ENCODE measurements at places on chromosomes 6 and 20. TPM values are rescaled to one million over a fixed set of nuclear protein-coding genes. Genes with fewer than 3 reads are reported as not detected.
A peak's percentile ranks its signal among the peaks of the same experiment; 100 is the strongest.

Gene EYA4
- total RNA-seq = not detected

Gene ADGB
- 0.56 TPM for total RNA-seq

Gene FNDC1
- not detected for total RNA-seq

Gene SLPI
- total RNA-seq = not detected

- no peaks in the 10 kb centered on the region for H3K36me3 ChIP-seq
- DNase-seq = no peak
- no peaks in the 10 kb centered on the region for H3K4me1 ChIP-seq
- no peak overlapping the region for H3K4me3 ChIP-seq
These were observed 101.7 kb upstream of the HDGFL1 start for GRCh38 chr6:22467645-22468044.

GRCh38 chr20:10504608-10504993 lies 69.5 kb downstream of the SLX4IP start:
- peaks cover 23% of the 10 kb centered on the region for H3K4me1 ChIP-seq
- H3K36me3 ChIP-seq = no peaks in the 10 kb centered on the region
- no peak overlapping the region for H3K27ac ChIP-seq

DNA sequence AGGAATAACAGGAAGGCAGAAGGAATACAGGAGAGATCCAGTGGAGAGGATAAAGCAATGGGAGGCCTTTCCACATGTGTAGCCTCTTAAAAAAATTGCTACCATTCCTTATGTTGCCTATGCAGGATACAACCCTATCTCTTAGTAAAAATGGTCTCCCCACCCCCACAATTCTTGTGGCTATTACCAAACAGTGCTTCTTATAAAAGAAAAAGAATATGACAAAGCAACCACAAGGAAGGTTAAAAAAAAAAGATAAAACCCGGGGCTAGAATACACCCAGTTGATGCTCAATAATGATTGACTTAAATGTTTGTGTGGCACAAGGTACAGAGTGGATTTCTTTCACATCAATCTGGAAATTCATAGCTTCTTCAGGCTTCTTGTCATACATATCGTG lies 250.9 kb downstream of the HIVEP2 start:
- H3K27ac ChIP-seq = no peak overlapping the region
- H3K4me3 ChIP-seq = no peak overlapping the region
- no peaks in the 10 kb centered on the region for H3K36me3 ChIP-seq
- no peaks in the 10 kb centered on the region for H3K27me3 ChIP-seq
- DNase-seq = no peak

DNA sequence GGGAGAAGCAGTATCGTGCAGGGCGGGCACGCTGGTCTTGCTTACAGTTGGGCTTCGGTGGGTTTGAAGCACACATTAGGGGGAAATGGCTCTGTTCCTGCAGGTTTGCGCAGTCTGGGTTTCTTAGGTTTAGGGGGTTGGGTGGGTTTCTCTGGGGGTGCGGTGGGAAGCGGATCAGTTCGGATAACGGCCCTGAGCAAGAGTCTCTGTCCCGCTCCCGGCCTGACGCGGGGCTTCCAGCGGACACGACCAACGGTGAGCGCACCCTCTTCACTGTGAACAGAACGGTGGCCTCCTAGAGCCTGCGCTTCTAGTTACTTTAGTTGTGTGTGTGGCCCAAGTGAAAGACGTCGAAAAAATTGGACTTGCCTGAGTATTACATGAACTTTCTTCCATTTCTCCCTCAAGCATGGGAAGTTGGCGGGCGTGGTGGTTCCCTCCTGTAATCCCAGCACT lies 635 bp upstream of the ELOVL2 start:
- peaks cover 14% of the 10 kb centered on the region for H3K4me1 ChIP-seq
- no peaks in the 10 kb centered on the region for H3K36me3 ChIP-seq
- peak overlapping the region; percentile 63 for H3K4me3 ChIP-seq

DNA sequence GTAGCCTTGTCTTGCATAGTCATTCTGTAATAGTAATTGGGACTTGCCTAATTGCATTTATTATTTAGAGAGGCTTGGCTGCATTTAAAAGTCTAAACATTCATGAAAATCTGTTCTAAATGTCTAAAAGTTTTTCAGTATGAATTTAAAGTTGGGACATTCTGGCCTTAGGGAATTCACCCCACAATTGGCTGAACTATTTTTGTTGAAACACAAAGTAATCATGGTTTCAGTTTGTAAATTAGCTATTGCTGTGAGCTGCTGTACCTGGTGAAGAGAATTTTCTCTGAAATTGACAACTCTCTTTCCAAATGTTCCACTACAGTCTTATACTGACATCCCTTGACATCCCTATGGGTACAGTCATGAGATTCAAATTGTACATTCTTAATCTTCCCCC lies 253.0 kb downstream of the FARS2 start:
- H3K27me3 ChIP-seq = no peaks in the 10 kb centered on the region
- H3K36me3 ChIP-seq = no peaks in the 10 kb centered on the region
- peaks cover 46% of the 10 kb centered on the region for H3K4me1 ChIP-seq
- no peak overlapping the region for H3K27ac ChIP-seq
- no peak for DNase-seq

DNA sequence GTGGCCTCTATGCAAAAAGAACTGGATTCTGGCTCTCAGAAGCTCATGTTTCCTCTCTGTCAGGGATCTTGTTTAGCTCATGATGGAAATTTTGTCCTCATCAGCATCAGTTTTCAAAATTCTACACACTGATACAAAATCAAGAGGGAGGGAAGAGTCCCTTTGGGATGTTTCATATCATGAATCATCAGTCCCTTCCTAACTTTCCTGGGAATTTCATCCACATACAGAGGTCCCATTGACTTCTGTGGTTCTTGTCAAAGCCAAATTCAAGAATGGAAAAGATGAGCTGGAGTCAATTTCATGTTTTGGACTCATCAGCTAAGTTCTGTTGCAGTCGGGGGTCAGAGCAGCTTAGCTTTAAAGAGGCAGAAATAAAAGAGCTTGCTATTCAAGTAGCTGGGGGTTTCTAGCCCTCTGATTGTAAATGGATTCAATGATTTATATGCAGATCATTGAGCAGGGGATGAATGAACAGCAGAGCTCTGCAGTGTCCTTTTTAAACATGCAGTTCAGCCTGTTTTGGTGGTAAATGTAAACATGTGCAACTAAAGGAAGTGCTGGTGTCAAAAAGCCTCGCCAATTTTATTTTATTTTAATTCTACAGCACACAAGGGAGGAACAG lies 21.3 kb upstream of the TMEM14A start:
- peaks cover 8% of the 10 kb centered on the region for H3K4me1 ChIP-seq
- peaks cover 6% of the 10 kb centered on the region for H3K27me3 ChIP-seq
- H3K36me3 ChIP-seq = no peaks in the 10 kb centered on the region
- H3K4me3 ChIP-seq = no peak overlapping the region

DNA sequence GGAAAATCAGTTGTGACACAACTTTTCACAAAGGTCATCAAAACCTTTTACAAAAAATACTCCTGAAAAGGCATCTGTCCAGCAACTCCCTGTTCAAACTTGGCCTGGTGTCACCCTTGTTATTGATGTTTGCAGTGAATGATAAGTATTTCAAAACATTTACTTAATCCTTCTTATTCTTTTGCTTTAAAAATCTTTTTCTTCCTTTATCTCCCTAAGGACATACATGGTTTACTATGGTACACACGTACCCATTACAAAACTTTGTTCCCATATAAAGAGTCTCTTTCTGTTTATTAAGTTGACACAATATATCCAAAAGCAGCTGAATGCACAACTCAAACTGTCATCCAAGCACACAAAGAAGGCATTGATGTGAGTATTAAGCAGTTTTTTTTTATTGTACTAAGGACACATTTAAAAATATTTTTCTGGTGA lies 17.5 kb downstream of the GSTA2 start:
- no peak overlapping the region for H3K4me3 ChIP-seq
- H3K4me1 ChIP-seq = no peaks in the 10 kb centered on the region
- no peak for DNase-seq
- peaks cover 8% of the 10 kb centered on the region for H3K27me3 ChIP-seq
- H3K27ac ChIP-seq = no peak overlapping the region

DNA sequence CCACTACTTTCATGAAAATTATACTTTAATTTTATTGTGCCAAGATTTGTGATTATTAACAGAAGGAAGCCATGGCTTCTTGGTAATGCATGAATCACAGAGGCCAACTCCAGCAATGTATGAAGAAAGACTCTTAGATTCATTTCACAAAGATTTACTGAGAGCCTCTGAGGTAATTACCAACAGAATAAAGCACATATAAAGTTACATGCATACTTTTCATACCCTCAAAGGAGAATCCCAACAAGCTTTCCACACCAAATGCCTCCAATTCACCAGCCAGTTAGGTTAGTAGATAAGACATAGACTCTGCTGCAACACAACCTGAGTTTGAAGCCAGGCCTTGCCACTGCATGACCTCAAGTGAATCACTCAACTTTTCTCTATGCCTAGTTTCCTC lies 41.9 kb downstream of the HBS1L start:
- no peak for DNase-seq
- peaks cover 51% of the 10 kb centered on the region for H3K4me1 ChIP-seq
- H3K27ac ChIP-seq = peak overlapping the region; percentile 4
- peaks cover 8% of the 10 kb centered on the region for H3K36me3 ChIP-seq

DNA sequence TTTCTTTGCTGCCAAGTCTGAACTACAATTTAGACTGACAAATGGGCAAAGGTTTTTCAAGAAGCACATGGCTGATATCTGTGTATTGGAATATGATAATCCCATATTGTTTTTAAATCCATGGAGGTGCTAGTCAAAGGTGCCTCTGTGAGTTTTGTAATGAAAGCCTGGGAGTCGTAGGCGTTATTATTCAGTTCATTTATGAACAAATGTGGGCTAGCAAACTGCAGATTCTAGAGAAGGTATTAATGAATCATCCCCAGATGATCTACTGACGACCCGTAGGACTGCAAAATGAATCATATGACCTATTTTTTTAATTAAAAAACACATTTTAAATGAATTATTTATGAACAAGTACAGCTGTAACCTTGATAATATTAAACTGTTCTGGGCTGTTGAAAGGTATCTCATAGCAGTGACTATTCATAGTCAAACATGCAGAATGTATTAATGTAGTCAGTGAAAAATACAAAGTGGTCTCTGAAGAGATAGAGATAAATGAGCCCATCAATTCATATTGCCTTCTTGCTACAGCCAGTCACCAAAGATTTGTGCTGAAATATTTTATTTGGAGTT lies 1317.8 kb upstream of the MAP3K7 start:
- no peaks in the 10 kb centered on the region for H3K27me3 ChIP-seq
- H3K4me1 ChIP-seq = no peaks in the 10 kb centered on the region
- DNase-seq = no peak
- no peaks in the 10 kb centered on the region for H3K36me3 ChIP-seq

DNA sequence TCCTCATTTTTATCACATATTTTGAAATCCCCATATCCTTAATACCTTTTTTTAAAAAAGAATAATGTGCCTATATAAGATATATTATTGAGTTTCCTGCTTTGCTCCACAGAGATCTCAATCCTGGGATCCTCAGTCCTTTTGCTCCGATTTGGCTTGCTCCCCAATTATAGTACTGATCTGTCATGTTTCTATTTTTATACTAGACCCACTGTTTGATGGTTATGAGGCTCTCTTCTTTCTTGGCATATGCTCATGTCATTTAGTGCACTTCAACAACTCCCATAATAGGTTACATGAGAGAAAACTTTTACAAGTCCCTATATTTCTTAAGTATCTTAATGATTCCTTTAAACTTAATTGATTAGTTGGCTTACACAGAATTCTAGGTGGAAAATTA lies 958.5 kb upstream of the EPHA7 start:
- no peaks in the 10 kb centered on the region for H3K36me3 ChIP-seq
- DNase-seq = no peak

DNA sequence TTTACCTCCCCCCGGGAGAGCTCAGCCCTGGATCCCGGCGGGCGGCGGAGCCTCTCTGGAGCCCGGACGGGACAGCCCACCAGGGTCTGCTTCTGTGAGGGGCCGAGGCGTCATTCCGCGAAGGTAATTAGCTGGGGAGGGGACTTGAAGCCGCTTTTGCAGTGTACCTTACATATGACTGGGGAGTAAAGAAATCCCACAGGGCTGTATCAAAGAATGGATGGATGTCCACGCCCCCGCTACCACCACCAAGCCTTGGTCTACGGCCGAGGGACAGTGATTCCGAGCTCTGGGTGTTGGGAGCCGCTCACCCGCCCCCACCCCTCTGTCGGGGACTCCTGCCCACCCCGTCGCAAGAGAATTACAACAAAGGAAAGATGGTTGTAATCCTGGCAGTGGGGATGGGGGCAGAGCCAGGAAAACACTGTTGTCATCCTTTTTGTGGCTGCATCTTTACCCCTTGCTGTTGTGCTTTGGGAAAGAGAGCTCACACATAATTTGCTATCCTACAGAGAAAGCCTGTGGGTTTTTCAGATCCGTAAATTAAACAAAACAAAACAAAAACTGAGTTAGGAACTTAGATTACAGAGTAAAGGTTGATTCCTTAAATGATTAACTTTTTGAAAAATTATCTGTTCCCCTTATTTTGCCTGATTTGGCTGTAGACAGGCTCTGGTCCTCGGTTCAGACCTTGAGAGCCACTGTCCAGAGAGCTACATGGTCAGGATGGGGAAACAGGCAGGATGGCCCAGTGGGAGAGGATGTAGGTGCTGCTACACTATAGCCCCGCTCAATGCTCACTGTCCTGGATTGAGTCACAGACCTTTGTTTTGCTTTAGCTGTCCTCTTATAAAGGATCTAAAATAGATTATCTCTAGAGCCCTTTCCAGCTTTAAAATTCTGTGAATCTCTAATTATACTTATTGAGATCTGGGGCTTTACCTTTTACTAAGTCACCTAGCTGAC lies 997 bp upstream of the FBXO30 start:
- H3K27me3 ChIP-seq = no peaks in the 10 kb centered on the region
- peak; percentile 30 for DNase-seq
- H3K27ac ChIP-seq = peak overlapping the region; percentile 94

- H3K36me3 ChIP-seq = peaks cover 36% of the 10 kb centered on the region
- peak overlapping the region; percentile 28 for H3K27ac ChIP-seq
- DNase-seq = no peak
- peak overlapping the region; percentile 30 for H3K4me3 ChIP-seq
- H3K4me1 ChIP-seq = peaks cover 83% of the 10 kb centered on the region
These were observed 33.4 kb upstream of the PRND start for GRCh38 chr20:4688305-4688704.

DNA sequence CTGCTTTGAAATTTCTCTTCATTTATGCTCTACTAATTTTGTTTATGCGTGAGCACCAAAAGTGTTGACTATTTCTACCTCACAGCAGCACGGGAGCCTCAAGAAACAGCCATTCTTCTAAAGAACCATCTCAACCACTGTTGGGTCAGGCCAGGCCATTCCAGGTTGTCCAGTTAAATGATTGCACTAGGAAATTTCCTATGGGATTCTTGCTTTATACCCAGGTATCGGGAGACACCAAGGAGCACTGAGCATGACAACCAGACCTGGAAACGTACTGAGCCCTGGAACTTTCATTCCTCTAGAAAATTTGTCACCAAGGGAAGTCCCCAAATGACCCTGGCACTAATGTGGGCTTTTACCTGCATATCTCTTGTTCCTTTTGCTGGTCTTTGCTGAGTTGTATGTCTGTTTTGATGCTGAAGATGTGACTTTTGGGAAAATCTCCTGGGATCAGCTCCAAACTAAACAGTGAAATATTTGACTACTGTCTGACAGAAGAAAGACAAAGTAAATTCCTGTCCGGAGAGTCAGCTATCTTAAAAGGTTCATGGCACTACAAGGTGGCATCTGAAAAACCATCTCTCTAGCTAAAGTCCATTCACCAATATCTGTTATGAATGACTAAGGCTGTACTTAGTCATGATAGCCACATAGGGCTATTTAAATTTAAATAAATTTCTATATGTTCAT lies 70.5 kb downstream of the SNAP25 start:
- H3K36me3 ChIP-seq = no peaks in the 10 kb centered on the region
- H3K4me1 ChIP-seq = no peaks in the 10 kb centered on the region
- no peak for DNase-seq
- H3K4me3 ChIP-seq = no peak overlapping the region

Data from activated CD4-positive, alpha-beta memory T cell treated with anti-CD3 and anti-CD28 coated beads for 36 hours (primary cell).